ENCODE measurements at places on chromosomes 13 and 19.

- DNase-seq, result no peak
Observed at GRCh38 chr13:42592915-42593900, 19.3 kb downstream of the TNFSF11 start.

- no peak for DNase-seq
Observed at GRCh38 chr13:101486708-101487437, 34.4 kb downstream of the ITGBL1 start.

- no peak for DNase-seq
Observed at GRCh38 chr13:113358653-113359190, 5.2 kb downstream of the GRTP1 start.

- peak; percentile 37 for DNase-seq
Observed at GRCh38 chr13:49958321-49958720, 22.2 kb upstream of the SPRYD7 start.

All from fibroblast of lung (primary cell).